ENCODE measurements at places on chromosomes 6 and 20.

DNA sequence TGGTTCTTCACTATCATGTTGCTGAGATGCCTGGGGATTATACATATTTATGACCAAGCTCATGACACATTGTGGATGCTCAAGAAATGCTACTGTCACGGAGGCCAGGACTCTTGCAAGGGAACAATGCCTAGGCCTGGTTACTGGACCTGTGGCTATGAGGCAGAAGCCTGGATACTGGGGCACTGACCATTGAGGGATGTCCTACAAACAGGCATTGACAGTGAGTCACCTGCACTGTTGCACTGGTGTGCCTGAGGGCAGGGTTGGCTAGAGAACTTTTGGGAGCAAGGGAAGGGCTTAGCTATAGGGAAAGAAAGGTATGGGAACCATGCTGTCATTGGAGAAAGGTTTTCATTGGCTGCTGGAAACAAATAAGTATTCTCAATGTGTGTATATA is 313.1 kb upstream of the SUPT3H start:
- DNase-seq, result no peak

DNA sequence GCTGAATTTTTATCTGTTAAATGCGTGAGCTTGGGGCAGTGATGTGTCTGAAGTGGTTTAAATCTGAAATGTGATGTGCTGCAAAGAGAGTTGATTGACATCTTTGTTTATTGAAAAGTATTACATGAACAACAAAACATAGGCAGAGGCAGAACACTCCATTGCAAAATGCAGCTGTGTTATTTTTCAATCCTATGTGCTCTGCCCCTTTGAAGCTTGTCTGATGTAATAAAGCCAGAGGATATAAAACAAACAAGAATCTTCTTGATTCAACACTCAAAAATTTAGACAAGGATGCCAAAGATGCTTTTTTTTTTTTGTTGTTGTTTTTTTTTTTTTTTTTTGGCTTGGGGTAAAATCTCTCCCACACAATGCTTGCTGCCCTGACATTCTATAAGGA is 482.4 kb upstream of the MMS22L start:
- no peak for DNase-seq

GRCh38 chr6:34332251-34333198 is 59.9 kb downstream of the NUDT3 start:
- DNase-seq, result no peak

DNA sequence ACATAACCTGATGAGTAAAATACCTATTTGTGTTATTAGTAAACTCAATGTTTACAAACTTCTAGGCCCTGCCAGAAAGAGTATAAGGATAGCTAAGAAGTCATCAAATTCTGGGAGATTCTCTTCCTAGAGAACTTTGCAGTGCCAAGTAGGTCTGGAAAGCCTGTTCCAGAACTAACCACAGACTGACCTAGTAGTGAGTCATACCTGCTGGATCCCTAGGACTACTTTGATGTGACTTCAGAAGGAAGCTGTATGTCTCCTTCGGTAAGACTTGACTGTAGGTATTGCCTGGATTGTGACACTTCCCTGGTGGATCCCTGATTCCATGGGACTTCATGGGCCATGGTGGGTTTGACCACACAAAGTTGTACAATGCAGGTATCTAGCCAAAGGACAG is 131.7 kb downstream of the DNAH8 start:
- DNase-seq, result no peak

DNA sequence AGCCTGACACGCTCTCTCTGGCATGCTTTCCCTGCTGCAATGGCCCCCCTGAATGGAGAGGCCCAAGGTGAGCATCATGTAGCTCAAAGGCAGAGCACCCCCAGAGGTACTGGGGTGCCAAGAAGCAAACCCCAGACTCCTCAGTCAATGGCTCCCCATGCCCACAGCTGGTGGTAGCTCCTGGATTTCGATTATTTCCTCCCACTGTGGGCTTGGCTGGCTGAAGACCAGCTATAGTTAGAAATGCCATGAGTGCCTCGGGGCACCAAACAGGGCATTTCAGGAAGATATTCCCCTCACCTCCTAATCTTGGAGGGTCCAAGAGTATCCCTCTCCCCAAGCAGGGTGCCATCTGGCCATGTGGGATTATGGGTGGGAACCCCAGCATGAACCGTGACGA is 16.8 kb downstream of the MAP1LC3A start:
- DNase-seq, result no peak

DNA sequence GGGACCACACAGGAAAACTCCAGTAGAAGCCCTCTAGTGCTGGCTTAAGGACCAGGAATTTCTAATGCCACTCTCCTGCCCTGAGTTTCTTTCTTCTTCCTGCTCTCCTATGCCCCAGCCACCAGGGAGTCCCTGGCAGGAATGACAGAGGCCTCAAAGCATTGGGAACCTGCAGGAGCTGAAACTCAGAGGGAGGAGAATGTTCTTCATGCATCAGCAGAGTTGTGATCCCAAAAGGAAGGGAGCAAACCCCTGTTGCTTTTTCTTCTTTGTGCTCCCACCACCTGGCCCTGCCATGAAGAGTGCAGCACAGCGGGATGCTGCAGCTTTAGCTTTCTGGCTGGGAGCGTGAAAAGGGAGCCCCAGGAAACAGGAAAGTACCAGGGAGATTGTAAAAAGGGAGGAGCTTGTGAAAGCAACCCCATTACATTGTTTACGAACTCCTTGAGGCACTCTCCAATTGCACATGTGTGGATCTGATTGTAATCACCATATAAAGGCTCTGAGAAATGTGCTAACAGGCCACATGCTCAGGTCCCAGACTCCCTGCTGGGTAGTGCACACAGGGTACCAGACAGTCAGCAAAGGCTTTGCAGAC is 34.7 kb upstream of the FKBP1A start:
- DNase-seq, result peak; percentile 25

GRCh38 chr6:71649915-71650314 is 236.4 kb upstream of the RIMS1 start:
- DNase-seq, result no peak

- DNase-seq, result no peak
Observed at GRCh38 chr20:34437330-34437986, 74.4 kb downstream of the ITCH start.

DNA sequence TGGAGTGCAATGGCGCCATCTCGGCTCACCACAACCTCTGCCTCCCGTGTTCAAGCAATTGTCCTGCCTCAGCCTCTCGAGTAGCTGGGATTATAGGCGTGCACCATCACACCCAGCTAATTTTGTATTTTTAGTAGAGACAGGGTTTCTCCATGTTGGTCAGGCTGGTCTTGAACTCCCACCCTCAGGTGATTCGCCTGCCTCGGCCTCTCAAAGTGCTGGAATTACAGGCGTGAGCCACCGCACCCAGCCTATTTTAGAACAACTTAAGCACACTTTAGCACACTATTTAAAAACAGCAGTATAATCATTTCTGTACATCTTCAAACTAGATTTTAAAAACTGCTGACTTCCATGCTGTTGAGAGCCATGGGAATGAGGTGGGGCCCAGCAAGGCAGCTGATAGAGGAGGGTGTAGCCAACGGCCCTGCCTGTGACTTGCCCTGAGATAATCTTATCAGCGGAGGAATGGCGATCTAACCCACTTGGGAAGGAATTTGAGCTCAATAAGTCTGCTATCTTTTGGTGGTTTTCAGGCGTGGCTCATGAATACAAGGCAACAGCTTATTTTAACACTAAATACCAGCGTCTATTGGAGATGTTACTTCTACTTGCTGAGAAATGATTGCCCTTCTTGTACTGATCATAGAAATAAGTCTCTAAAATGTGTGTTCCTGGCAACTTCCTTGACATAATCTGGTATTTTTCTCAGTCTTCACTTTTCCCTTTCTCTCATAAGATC is 12.1 kb downstream of the ZDHHC14 start:
- no peak for DNase-seq

GRCh38 chr20:40931410-40932044 is 97.1 kb upstream of the TOP1 start:
- no peak for DNase-seq

- DNase-seq, result no peak
Observed at GRCh38 chr6:53070806-53071205, 5.6 kb downstream of the FBXO9 start.

GRCh38 chr6:95973976-95974375 is 41.8 kb upstream of the FUT9 start:
- DNase-seq, result no peak

- no peak for DNase-seq
Observed at GRCh38 chr6:15819226-15819625, 156.4 kb upstream of the DTNBP1 start.

DNA sequence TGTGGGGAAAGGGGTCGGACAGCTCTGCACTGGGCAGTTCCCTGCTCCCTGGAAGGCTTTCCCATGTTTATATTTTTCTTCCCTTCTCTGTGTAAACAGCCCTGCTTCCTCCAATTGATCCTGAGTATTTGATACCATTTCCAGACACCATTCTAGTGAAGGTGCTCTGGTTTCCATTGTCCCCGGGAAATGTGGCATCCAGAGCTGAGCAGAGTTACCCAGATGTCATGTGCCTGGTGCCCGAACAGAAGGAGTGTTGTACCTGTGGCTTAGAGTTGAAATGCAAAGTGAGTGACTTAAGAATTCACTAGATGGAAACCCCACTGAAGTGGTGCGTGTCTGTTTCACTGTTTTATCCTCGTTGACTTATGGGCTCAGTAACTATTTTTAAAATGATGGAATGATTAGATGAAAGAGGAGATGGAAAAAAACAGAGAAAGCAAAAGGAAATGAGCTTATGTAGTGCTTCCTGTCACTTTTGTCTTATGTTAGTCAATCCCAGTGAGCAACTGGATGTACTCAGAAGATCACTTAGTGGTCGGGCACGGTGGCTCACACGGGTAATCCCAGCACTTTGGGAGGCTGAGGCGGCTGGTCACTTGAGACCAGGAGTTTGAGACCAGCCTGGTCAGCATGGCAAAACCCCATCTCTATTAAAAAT is 83.8 kb downstream of the SASH1 start:
- no peak for DNase-seq

- DNase-seq, result no peak
Observed at GRCh38 chr6:143060806-143061596, at the start of gene AIG1. Gene AIG1 (plus strand): TSS chr6:143060889. CDS start chr6:143060926, 37 bp downstream.

GRCh38 chr6:36839749-36840431 is 646 bp upstream of the CPNE5 start:
- DNase-seq, result no peak

- DNase-seq, result no peak
Observed at GRCh38 chr6:150204705-150205472, 62.0 kb downstream of the PPP1R14C start.

GRCh38 chr6:115055579-115055978 is 712.8 kb upstream of the HS3ST5 start:
- DNase-seq, result no peak

DNA sequence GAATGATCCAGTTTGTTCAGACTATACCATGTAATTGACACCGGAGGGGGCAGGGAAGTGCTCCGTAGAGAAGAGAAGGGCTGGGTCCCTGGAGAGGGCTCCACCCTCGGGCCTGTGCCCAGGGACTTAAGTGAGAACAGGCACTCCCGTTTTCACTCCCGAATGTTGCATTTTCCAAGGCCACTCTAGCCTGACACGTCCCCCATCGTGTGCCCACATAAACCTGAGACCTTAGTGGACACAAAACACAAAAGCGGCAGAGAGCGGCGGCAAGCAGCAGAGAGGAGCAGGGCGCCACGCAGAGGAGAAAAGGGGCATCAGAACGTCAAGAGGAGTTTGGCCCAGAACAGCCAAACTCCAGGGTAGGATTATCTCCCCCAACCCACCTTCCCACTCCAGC is 1405.1 kb downstream of the GRIK2 start:
- DNase-seq, result no peak

DNA sequence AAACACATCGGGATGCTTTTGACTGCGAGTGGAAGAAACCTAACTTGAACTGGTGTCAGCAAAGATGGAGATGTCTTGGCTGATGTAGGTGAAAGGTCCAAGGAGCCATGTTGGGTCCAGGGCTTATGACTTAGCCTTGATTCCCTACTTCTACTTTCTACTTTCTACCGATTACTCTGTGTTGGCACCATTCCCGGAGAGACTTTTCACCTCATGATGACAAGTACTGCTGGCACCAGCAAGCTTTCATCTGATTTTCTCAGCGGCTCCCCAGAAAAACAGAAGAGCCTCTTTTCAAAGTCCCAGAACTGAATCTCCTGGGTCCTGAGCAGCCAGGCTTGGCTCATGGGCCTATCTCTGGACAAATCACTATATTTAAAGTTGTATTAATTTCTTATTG is 4.9 kb upstream of the EDN3 start:
- no peak for DNase-seq

- DNase-seq, result no peak
Observed at GRCh38 chr6:56949925-56950495, 4.9 kb upstream of the BEND6 start.

GRCh38 chr6:166776571-166776970 is 149.5 kb upstream of the RPS6KA2 start:
- no peak for DNase-seq

- DNase-seq, result no peak
Observed at GRCh38 chr20:2509468-2509781, 710 bp upstream of the ZNF343 start.

DNA sequence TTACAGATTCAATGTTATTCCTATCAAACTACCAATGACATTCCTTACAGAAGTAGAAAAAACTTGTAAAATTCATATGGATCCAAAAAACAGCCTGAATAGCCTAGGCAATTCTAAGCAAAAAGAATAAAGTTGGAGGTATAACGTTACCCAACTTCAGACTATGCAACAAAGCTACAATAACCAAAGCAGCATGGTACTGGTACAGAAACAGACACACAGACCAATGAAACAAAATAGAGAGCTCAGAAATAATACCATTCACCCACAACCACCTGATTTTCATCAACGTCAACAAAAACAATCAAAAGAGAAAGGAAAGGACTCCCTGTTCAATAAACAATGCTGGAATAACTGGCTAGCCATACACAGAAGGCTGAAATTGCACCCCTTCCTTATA is 17.2 kb upstream of the PLN start:
- no peak for DNase-seq

DNA sequence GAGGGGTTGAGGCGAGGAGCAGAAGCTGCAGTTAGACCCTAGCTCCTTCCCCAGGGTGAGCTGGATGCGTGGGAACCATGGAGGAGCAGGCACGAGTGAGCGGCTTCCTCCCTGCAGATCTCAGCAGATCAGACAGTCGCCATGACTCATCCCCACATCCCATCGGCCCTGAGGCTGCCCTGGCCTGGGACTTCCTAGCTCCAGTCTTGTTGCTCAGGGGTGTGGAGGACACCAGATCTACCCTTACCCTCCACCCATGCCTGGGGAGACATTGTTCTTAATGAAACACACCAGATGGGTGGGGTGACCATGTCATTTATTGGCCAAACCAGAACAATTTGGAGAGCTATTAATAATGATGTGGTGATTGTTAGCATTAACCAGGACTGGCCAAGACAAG is 36.3 kb upstream of the TGM2 start:
- no peak for DNase-seq

DNA sequence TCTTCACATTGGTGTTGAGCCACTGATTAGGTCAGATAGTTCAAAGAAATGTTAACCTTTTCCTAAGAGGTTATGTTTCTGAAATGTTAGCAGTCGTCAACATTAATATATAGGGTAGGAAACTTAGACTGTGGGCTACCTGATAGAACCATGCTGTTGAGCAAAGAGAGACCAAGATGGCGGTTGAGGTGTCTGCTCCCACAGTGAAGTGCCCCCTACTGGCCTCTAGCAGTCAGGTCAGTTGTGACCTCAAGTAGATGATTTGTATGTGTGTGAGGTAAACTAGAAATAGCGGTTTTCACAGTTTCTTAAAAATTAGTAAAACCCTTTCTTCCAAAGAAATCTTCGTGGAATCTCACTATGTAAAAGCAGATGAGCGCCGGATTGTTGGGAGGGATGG is 40.3 kb downstream of the MTHFD1L start:
- DNase-seq, result no peak

- peak; percentile 59 for DNase-seq
Observed at GRCh38 chr6:166306378-166307081, 1.7 kb downstream of the PRR18 start.

All from HepG2 (cell line).